ENCODE measurements at places on chromosomes 11 and 22.

DNA sequence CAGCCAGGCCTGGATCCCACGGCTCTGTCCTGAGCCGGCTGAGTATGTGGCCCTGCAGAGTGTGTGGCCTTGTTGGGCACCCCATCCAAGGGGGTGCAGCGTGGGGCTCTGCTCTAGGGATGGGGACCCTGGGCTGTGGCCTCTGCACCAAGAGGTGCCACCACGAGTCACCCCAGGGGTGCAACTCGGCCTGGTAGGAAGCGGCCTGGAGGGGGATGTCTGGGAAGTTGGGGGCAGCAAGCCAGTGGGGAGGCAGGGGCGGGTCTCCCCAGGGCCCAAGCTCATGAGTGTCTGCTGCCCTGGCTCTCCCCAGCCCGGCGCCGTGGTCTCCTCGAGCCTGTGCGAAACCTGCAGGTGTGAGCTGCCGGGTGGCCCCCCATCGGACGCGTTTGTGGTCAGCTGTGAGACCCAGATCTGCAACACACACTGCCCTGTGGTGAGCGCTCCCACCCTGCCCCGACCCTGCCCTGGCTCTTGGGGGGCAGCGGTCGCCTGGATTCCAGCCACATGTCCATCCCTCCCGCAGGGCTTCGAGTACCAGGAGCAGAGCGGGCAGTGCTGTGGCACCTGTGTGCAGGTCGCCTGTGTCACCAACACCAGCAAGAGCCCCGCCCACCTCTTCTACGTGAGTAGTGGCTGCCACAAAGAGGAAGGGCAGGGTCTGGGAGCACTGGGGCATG is 24.2 kb upstream of the MUC5B start:
- H3K4me1 ChIP-seq = no peaks in the 10 kb centered on the region
- no peak overlapping the region for H3K4me3 ChIP-seq
- no peak for DNase-seq
- no peak overlapping the region for H3K27ac ChIP-seq

DNA sequence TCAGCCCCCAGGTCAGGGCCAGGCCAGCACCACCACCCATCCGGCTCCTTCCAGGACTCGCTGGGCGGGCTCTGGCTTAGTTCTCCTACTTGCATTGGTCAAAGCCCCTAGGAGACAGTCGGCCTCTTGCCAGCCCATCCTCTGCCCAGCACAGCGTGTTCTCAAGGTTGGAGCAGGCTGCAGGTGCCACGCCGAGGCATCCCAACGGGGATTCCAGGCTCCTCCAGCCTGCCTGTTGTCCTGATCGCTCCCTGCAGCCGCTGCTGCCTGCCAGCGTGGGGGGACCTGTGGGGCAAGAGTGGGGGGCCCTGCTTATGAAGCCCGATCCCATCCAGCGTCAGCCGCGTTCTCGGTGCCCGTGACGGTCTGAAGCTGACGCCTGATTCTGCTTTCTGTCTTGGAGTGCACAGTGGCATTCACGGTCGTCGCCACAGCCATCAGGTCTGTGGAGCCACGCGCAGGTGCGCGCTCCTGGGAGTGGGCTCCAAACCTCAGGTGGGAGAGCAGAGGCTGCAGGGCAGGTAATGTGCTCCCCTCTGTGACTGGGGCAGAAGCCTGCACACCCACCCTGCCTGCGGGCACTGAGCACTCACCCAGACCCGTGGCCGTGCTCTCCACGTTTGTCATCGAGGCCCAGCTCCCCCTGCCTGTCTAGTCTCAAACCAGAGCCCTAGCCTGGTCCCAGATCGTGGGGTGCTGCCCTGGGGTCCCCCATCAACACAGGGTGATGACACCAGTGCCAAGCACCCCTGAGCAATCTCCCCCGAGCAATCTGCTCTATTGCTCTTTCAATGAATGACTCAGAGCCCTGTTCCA is 991.6 kb downstream of the BRD1 start:
- no peak overlapping the region for H3K27ac ChIP-seq
- no peak overlapping the region for H3K4me3 ChIP-seq
- H3K4me1 ChIP-seq = no peaks in the 10 kb centered on the region

- peaks cover 41% of the 10 kb centered on the region for H3K36me3 ChIP-seq
- peak overlapping the region; percentile 97 for H3K27ac ChIP-seq
- H3K4me1 ChIP-seq = peaks cover 56% of the 10 kb centered on the region
- peak overlapping the region; percentile 68 for H3K4me3 ChIP-seq
- DNase-seq = no peak
Measured at GRCh38 chr11:67441731-67442351, 1.4 kb downstream of the CORO1B start.

GRCh38 chr11:77379934-77380333 is 78.4 kb upstream of the GDPD4 start:
- H3K27ac ChIP-seq = no peak overlapping the region
- H3K36me3 ChIP-seq = peaks cover 9% of the 10 kb centered on the region
- no peak overlapping the region for H3K4me3 ChIP-seq
- DNase-seq = no peak

DNA sequence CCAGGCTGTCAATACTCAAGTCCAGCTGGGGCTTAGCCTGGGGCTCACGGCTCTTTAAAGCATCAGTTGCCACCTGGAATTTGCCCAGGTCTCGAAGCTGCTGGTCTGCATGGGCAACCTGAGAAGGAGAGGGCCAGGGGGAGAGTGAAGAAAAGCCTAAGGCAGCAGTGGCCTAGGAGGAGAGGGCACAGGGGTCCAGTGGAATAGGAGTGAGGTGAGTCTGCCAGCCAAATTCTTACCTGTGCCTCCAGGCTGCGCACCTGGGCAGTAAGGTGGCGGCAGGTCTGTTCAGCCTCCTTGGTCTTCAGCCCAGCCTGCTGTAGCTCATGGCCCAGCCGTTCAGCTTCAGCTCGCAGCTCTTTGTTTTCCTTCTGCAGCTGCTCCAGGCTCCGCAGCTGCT is 10.0 kb downstream of the IL18BP start:
- H3K4me1 ChIP-seq = no peaks in the 10 kb centered on the region
- H3K27ac ChIP-seq = peak overlapping the region; percentile 74
- no peaks in the 10 kb centered on the region for H3K27me3 ChIP-seq
- DNase-seq = no peak
- H3K36me3 ChIP-seq = peaks cover 40% of the 10 kb centered on the region

- no peaks in the 10 kb centered on the region for H3K36me3 ChIP-seq
- H3K27me3 ChIP-seq = no peaks in the 10 kb centered on the region
- no peak for DNase-seq
Measured at GRCh38 chr11:25613451-25613850, 718.5 kb upstream of the ANO3 start.

DNA sequence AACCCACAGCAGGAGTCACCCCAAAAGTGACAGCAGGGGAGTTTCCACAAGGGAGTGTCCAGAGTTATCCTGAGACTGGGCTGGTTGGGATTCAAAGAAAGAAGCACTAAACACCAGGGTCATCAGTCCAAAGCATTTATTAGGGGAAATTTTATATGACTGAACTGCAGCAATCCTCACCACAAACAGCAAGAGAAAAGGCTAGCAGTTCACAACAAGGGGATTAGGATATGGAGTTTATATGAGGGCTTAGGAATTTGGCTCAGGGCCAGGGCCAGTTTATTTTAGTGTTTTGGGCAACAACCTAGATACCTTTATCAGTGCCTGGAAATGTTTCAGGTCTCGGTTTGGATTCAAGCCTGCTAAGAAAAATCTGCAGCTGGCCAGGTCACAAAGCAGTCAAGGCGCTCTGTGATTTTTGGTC is 4.6 kb upstream of the TMEM126A start:
- H3K27ac ChIP-seq = no peak overlapping the region
- H3K27me3 ChIP-seq = peaks cover 43% of the 10 kb centered on the region
- H3K4me3 ChIP-seq = no peak overlapping the region
- H3K36me3 ChIP-seq = peaks cover 9% of the 10 kb centered on the region
- peaks cover 13% of the 10 kb centered on the region for H3K4me1 ChIP-seq
- no peak for DNase-seq

- no peaks in the 10 kb centered on the region for H3K27me3 ChIP-seq
- peak overlapping the region; percentile 99 for H3K4me3 ChIP-seq
- H3K4me1 ChIP-seq = peaks cover 61% of the 10 kb centered on the region
Measured at GRCh38 chr22:24553597-24554312, 1.2 kb downstream of the GUCD1 start.

GRCh38 chr11:61034704-61035525 is 63.4 kb downstream of the CD6 start:
- peaks cover 17% of the 10 kb centered on the region for H3K36me3 ChIP-seq
- no peaks in the 10 kb centered on the region for H3K27me3 ChIP-seq
- no peak for DNase-seq
- H3K27ac ChIP-seq = no peak overlapping the region
- no peak overlapping the region for H3K4me3 ChIP-seq

GRCh38 chr11:63738720-63739360 is 29.7 kb downstream of the ZFTA start:
- no peak overlapping the region for H3K4me3 ChIP-seq
- no peaks in the 10 kb centered on the region for H3K4me1 ChIP-seq
- H3K27ac ChIP-seq = no peak overlapping the region
- peak; percentile 49 for DNase-seq
- no peaks in the 10 kb centered on the region for H3K27me3 ChIP-seq
- H3K36me3 ChIP-seq = no peaks in the 10 kb centered on the region

DNA sequence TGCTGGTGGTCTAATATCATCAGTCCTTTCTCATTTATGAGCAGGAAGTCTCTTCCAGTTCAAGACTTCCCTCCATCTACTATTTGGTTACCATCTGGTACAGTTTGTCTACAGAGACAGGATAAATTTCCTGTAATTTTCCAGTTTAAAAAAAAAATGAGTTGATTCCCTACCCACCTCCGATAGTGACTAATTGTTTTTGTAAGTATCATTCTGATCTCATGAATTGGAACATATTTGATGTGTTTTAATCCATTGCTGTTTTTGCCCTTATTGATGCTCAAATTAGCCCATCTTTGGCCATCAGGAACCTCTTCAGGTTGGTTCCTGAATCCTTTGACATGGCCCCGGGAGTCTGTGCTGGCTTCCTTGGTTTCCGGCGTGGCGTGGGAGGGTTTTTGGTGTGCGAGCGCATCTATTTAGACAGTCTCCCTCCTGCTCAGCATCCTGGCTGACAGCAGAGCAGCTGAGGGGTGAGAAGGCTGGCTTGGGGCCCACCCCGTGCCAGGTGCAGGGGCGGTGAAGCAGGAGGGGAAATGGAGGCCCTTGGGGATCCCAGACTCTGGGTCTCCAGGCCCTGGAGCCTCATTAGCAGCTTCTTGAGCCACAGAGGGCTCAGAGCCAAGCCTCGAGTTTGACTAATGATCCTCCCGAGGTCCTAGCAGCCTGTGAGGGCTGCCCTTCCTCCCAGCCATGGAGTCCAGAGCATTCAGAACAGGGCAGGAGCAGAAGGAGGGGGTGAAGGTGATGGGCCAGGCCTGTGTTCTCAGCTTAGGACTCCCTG is 6.8 kb downstream of the OMP start:
- no peak for DNase-seq
- no peak overlapping the region for H3K4me3 ChIP-seq
- no peaks in the 10 kb centered on the region for H3K36me3 ChIP-seq
- no peaks in the 10 kb centered on the region for H3K4me1 ChIP-seq
- H3K27ac ChIP-seq = no peak overlapping the region

DNA sequence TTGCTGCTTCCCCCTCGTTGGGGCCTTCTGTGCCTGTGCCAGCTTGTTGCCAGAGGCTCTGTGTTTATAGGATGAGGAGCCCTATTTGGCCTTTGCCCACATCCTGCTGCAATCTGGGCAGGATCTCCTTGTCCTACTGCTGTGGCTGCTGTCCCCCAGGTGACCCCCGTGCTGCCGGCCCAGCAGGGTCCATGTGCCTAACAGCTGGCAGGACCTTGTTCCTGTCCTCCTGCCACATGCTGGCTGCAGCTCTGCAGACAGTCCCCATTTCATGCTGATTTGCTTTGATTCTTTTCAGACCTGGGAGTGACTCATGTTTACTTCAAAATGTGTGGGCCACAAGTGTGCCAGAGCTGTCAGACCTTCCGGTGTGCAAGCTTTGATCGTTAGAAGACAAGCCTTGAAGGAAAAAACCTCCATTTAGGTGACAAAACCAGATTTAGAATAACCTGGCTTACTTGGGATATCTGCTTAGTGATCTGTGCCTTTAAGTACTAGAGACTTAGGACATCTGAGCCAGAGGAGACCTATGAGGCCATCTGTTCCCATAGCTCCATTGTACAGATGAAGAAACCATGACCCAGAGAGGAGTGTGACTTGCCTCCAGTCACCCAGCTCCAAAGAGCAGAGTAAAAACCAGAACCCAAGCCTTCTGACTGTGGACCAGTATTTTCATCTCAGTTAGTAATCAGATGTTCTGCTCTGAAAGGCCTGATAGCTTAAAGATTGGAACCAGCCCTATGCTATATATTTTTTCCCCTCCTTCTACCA is 11.1 kb downstream of the NAV2 start:
- no peaks in the 10 kb centered on the region for H3K36me3 ChIP-seq
- DNase-seq = peak; percentile 40
- peaks cover 23% of the 10 kb centered on the region for H3K4me1 ChIP-seq
- no peaks in the 10 kb centered on the region for H3K27me3 ChIP-seq
- H3K4me3 ChIP-seq = peak overlapping the region; percentile 69
- H3K27ac ChIP-seq = peak overlapping the region; percentile 93

GRCh38 chr11:93051186-93051585 is 81.7 kb downstream of the MTNR1B start:
- H3K27me3 ChIP-seq = no peaks in the 10 kb centered on the region
- no peak overlapping the region for H3K4me3 ChIP-seq
- H3K4me1 ChIP-seq = no peaks in the 10 kb centered on the region
- H3K27ac ChIP-seq = no peak overlapping the region
- no peak for DNase-seq

GRCh38 chr11:15817001-15817400 is 539.3 kb downstream of the SOX6 start:
- H3K27ac ChIP-seq = no peak overlapping the region
- no peak overlapping the region for H3K4me3 ChIP-seq
- no peak for DNase-seq
- peaks cover 11% of the 10 kb centered on the region for H3K27me3 ChIP-seq
- H3K36me3 ChIP-seq = no peaks in the 10 kb centered on the region

DNA sequence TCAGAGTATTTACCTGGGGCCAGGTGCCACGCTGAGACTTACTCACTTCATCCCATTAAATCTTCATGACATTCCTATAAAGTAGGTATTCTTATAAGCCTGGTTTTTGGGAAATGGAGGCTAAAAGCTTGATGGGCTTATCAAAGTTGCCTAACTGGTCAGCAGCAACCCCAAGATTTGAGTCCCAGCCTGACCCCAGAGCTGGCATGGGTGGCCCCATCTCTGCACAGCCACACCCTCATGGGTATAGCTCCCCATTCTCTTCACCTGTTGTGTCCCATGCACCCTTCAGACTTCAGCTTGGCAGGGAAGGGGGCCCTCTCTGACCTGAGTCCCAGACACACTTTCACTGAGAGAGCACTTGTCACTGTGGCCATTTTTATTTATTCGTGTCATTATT is 37.4 kb upstream of the TP53I11 start:
- no peak overlapping the region for H3K27ac ChIP-seq
- peaks cover 27% of the 10 kb centered on the region for H3K4me1 ChIP-seq
- H3K4me3 ChIP-seq = no peak overlapping the region
- no peaks in the 10 kb centered on the region for H3K27me3 ChIP-seq
